ENCODE measurements at places on chromosomes 13 and 19.

DNA sequence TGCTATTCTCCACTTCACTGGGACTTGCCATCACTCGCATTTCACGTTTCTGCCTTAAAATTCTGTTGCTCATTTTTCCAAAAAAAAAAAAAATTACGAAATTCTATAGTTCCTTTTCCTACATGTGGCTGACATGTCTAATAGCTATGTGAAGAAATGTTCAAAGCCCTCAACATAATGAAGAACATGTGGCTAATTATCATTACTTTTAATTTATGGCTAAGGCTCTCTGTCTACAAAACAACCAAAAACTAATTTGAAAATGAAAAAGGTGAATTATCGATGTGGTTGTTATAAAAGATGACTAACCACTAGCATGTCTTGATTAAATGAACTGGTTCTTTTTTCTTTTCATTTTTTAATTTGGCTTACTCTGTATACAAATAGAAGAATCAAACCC, 940.0 kb downstream of the EFNB2 start:
- no peak for DNase-seq

- no peak for DNase-seq
Observed at GRCh38 chr13:110168999-110169933, 137.7 kb downstream of the COL4A1 start.

GRCh38 chr19:47697863-47698609, 15.2 kb upstream of the EHD2 start:
- peak; percentile 53 for DNase-seq

- DNase-seq: no peak
Observed at GRCh38 chr13:77519808-77520207, 15.7 kb upstream of the SCEL start.

GRCh38 chr13:25084096-25084495, 11.8 kb upstream of the PABPC3 start:
- DNase-seq: no peak

GRCh38 chr13:80530191-80530590, 189.3 kb upstream of the SPRY2 start:
- DNase-seq: no peak

- DNase-seq: no peak
Observed at GRCh38 chr13:20782116-20782708, 8.5 kb upstream of the EEF1AKMT1 start.

GRCh38 chr19:40466219-40466984, 399 bp upstream of the SPTBN4 start:
- peak; percentile 84 for DNase-seq

DNA sequence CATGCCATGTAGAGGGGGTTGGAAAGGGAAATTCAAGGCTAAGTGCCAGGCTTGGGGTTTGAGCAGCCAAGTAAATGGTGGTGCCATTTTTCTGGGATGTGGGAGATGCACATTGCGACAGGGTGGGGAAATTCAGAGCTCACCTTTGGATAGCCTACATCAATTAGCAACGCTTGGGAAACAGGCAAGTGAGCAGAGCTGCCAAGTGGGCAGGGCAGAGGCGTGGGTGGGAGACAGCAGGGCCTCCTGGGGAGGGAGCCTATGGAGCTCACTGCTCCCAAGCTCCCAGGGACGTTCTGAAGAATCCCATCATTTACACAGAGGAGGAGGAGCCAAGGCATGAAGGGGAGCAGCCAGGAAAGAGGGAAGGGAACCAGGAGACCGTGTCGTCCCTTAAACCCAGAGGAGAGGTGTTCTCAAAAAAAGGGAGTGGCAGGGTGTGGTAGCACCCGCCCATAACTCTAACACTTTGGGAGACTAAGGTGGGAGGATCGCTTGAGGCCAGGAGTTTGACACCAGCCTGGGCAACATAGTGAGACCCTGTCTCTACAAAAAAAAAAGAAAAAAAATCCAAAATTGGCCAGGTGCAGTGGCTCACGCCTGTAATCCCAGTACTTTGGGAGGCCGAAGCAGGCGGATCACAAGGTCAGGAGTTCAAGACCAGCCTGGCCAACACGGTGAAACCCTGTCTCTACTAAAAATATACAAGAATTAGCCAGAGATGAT, 11.5 kb upstream of the CCNE1 start:
- no peak for DNase-seq

DNA sequence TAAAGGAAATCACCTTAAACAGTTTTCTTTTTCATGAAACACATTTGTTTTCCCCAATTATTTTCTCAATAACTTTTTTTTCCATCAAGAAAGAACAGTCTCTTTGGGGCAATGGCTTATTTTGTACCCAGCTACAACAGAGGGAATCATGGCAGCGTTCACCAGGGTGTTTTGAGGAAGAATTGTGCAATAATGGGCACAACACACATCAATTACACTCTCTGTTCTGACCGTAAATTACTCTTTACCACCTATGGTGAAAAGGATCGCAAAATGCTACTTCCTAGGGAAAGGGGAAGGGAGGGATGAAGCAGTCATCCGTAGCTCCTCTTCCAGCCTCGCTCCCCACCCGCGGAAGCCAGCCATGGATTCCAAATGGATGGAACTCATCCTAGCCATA, 38.6 kb downstream of the TMTC4 start:
- no peak for DNase-seq

DNA sequence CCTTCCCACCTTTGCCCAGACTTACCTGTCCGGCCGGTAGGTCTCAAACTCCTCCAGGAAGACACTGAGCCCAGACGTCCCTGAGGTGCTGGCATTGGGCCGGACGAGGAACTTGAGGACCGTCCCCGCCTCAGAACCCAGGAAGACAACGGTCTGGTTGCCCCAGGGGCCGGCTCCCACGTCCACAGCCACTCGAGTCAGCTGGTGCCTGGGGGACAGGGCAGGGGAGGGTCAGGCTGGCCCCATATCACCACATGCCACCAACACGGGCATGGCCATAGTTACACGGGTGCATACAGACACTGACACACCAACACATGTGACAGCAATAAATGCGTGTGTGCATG, 8.4 kb upstream of the LRG1 start:
- no peak for DNase-seq

GRCh38 chr13:104170980-104171555, 1104.9 kb upstream of the SLC10A2 start:
- DNase-seq: no peak

GRCh38 chr13:31276421-31276820, 76.6 kb downstream of the B3GLCT start:
- DNase-seq: no peak

GRCh38 chr13:45812695-45813372, 38.7 kb downstream of the SIAH3 start:
- no peak for DNase-seq

DNA sequence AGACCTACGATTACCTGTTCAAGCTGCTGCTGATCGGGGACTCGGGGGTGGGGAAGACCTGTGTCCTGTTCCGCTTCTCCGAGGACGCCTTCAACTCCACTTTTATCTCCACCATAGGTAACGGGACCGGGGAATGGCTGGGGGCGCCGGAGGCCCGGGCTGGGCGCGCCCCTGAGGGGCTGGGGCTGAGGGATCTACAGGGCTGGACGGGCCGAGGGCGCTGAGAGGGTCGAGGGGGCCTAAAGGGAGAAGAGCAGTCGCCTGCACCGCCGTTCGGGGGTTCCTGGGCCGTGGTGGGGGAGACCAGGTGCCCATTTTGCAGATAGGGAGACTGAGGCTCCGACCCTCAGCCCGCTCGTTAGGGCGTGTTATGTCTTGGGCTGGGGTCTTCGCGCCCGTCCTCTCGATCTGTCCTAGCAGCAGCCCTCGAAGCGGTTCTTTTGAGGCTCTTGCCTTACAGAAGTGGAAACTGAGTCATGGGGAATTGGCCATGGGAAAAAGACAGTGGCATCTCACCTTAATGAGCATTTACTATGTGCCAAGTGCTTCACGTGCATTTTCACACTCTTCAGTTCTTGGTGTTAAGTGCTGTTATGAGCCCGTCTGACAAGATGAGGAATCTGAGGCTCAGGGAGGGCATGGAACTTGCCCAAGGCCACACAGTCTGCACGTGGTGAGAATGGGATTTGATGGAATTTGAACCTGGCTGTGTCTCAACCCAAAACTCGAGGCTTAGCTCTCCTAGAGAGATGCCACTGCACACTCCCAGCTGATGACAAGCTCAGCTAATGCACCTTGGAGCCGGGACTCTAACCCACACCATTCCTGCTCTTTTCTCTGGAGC, 442 bp downstream of the RAB8A start:
- DNase-seq: no peak

DNA sequence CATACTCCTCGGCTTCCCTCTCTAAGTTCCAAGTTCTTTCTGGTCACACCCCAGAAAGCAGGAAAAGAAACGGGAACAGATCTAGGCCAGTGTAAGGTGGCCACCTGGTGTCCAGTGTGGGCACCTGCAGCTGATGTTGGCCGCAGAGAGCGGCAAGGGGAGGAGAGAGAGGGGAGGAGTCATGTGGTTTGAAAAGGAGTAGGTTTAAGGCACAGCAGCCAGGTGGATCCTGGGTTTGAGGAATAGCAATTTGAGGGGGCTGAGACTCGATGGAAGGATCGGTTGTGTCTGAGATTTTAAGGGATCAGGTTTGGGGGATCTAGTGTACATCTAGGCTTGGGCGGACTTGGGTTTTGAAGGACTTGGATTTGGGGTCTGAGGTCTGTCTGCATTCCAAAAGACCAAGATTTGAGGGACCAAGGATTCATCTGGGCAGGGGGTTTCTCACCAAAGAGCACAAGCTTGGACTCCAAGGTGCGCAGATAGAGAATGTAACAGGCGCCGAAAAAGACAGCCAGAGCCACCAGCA, 1.2 kb downstream of the RABAC1 start:
- DNase-seq: peak; percentile 49
